Caco-2 (cell line): ENCODE measurements at places on chromosomes 6 and 20.
A peak's percentile ranks its signal among the peaks of the same experiment; 100 is the strongest.

DNA sequence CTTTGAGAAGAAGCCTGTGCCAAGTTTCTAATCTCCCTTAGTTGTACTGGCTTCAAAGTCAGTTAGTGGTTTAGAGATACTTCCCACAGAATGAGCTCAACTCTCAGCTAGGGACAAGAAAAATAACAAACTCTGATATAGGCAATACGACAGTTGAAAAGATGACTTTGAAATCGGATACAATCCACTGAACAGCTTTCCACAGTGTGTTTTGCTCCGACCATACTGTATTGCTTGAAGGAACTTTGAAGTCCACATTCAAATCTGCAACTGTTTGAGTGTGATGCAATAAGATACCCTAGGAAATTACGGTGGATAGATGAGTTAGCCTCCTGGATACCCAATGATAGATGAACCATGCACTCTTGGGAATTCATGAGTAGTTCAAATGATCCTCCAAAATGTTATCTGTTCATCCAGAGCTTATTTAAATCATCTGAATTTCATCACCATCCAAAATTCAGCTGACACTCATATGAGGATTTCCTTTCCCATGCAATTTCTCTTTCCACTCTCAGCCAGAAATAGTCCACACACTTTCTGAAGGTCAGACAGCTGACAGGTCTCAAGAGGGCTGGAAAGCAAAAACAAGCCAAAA lies 443.8 kb downstream of the HAO1 start:
- DNase-seq, result no peak

DNA sequence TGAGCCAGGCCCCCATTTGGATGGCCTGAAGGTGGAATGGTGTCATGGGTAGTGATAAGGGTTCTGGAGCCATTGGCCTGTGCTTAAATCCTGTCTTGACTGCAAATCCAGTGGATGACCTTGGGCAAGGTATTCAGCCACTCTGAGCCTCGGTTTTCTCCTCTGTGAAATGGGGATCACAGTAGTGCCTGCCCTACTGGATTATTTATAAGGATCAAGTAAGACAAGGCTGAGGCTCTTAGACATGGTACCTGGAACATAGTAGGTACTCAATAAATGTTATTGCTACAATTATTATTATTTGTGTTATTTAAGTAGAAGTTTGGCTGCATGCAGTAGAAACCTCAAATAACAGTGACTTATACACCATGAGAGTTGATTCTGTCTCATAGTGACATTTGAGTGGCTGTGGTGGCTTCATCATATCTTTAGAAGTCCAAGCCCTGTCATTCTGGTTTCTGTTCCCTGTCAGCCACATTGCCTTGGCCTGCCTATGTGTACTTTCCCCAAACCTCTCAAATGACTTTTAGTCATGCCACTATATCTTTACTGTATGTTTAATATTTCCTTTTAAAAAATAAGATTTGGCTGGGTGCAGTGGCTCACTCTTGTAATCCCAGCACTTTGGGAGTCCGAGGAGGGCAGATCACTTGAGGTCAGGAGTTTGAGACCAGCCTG lies 37.6 kb upstream of the CHMP4B start:
- DNase-seq, result no peak

DNA sequence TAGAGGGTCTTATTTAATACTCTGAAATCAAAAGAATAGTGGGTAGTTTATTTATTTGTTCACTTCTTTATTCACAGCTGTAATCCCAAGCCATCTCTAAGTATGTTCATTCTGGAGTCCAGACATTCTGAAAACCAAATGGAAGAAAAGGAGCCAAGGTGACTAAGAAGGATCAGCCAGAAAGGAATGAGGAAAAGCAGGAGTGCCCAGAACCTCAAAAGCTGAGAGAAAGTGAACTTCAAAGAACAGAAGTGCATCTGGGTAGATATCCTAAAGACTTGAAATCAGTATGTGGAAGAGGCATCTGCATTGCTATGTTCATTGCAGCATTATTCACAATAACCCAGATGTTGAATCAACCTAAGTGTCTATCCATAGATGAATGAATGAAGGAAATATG lies 94.8 kb downstream of the VIP start:
- no peak for DNase-seq

GRCh38 chr6:130620338-130620781 lies 206.8 kb upstream of the SMLR1 start:
- no peak for DNase-seq

DNA sequence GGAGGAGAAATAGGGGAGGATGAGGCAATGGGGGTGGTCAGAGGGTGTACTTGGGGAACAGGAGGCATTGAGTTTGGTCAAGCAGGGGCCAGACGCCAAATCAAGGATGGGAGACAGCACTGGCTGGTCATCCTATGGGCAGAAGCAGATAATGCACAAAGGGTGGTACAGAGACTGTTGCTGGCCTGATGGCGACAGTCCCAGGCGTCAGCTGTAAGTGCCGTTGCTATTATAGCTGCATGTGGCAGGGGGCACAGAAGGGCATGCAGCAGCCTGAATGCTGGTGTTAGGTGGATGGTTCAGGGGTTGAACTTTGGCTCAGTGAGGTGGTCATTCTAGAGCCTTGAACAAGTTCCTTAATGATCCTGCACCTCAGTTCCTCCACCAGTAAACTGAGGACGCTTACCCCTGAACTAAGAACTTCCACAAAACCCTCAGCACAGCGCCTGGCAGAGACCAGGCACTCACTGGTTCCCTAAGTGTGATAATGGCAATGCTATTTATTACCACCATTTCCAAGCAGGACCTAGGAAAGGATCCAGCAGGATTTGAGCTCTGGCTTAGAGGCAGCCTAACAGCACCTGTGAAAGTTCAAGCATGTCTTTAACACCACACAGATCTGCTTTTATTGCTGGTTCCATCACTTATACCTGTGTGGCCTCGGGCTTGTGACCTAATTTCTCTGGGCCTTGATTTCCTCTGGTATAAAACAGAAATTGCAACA lies 162.7 kb downstream of the INSM1 start:
- no peak for DNase-seq

- DNase-seq, result no peak
These were observed 8.7 kb downstream of the B4GALT5 start for GRCh38 chr20:49704932-49705336.

GRCh38 chr6:53983301-53983700 lies 127.9 kb upstream of the MLIP start:
- no peak for DNase-seq

- DNase-seq, result no peak
These were observed 19.9 kb downstream of the TREM1 start for GRCh38 chr6:41266541-41266940.

DNA sequence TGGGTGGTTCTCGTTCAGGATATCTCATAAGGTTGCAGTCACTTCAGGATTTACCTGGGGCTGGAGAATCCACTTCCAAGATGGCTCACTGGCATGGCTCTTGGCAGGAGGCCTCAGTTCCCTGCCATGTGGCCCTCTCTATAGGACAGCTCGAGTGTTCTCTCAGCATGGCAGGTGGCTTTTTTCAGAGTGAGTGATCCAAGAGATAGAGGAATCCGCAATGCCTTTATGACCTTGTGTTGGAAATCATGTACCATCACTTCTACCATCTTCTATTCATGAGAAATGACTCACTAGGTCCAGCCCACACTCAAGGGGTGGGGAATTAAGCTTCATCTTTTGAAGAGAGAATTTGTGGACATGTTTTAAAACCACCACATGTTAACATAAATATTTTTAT lies 37.8 kb downstream of the PPP1R16B start:
- no peak for DNase-seq

DNA sequence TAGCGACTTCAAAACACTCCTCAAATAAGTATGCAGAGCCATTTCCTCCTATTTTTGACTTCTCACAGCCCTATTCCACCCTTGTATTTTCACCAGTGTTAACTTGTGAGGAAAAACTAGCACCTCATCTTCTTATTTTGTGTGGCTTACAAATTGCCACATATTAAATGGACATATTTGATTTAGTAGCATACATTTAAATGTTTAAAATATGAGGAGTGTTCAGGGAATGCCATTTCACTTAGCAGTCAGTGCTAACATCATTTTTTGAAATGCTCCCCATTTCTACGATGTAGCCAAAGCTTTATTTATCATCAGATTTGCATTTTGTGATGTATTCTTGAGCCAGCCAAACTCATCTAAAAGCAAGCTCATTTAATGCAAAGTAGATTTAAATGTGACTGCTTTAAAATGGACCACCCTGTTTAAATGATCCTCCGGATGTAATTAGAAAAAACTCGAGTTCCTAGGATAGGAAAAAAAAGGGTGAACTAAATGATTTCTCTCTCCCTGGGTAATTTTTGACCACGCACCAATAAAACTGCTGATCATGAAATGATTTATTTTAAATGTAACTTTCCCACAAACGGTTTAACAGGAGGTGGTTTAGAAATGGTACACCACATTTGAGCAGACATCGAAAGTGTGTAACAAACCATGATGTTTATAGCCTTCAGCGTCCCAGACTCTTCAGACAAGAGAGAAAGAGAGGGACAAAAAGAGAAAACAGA lies 172.6 kb downstream of the CD83 start:
- no peak for DNase-seq

DNA sequence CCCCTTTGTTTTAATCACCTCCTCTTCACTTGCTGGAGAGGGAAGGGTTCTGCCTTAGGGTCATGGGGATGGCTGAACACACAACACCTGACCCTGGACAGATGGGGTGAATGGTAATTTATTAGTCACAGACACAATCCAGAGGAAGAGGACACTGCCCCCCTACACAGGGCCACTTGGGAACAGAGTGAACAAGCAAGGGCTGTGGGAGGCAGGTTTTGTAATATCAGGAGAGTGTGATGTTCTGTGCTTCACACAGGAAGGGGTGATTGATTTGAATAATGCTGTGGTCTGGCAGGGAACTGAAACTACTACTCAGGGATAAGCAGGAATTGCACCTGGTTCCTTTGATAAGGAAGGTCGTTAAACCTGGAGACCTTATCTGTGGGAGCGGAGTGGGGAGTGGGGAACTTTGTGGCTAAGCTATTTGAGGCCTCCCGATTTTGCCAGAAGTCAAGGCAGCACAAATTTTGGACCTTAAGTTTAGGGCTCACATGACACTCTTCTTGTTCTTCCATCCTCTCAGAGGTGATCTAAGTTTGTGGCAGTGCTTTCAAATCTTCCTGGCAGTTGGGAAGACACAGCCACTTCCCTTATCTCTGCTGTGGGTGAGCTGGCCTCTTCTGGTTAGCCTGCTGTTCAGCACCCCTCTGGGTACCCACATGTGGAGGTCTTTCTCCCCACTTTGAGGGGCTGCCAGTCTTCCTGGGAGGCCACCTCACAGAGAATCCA lies 77.8 kb downstream of the CD164 start:
- no peak for DNase-seq

DNA sequence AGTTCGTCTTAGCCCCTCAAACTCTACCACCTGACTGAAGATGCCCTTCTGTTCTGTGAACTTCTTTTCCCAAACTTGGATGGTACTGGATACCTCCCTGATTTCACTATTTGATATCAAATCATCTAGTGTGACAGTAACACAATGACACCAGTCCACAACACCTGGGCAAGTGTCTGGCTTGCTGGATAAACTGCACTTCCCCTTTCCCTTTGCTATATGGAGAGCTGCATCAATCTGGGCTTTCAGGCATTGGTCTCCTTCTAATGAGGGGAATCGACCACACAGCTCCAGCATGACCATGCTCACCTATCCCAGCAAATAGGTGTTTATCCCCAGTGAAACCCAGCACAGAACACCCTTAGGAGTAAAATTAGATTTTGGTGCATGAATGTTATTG lies 3.1 kb downstream of the F13A1 start:
- DNase-seq, result no peak

- peak; percentile 68 for DNase-seq
These were observed 162.7 kb downstream of the RALGAPA2 start for GRCh38 chr20:20549704-20550103.

GRCh38 chr20:49276161-49276960 lies 1.5 kb downstream of the ZNFX1 start:
- peak; percentile 16 for DNase-seq

DNA sequence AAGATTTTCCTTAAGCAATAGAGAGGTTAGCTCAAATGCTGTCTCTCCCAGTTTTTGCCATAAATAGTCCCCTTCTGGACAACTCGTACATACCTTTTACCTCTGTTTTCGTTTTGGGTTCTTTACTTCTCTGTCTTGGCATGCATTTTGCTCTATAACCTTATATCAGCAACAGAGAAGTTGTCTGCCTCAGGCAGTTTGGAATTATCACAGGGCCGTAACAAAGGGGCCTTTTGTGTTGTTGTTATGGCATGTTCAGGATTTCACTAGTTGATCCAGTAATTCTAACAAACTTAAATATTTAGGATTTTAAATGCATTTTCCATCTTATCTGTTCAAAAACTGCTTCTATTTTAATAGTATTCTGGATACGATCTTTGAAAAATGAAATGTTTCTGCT lies 259.8 kb downstream of the CD109 start:
- no peak for DNase-seq

DNA sequence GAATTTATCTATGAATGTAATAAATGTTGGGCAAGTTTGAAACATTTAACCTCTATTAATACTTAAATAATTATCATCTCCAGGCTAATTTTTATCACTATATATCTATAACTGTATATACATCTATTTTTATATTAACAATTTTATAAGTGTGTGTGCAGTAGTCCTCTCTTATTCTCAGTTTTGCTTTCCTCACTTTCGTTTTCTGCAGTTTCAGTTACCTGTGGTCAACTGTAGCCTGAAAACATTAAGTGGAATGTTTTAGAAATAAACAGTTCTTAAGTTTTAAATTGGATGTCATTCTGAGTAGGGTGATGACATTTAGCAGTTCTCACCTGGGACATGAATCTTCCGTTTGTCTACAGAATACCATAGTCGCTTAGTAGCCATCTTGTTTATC lies 379.4 kb upstream of the MAN1A1 start:
- no peak for DNase-seq

- DNase-seq, result no peak
These were observed 314.5 kb downstream of the COL12A1 start for GRCh38 chr6:74891349-74891831.

GRCh38 chr20:363319-364078 lies 16.6 kb downstream of the NRSN2 start:
- no peak for DNase-seq

DNA sequence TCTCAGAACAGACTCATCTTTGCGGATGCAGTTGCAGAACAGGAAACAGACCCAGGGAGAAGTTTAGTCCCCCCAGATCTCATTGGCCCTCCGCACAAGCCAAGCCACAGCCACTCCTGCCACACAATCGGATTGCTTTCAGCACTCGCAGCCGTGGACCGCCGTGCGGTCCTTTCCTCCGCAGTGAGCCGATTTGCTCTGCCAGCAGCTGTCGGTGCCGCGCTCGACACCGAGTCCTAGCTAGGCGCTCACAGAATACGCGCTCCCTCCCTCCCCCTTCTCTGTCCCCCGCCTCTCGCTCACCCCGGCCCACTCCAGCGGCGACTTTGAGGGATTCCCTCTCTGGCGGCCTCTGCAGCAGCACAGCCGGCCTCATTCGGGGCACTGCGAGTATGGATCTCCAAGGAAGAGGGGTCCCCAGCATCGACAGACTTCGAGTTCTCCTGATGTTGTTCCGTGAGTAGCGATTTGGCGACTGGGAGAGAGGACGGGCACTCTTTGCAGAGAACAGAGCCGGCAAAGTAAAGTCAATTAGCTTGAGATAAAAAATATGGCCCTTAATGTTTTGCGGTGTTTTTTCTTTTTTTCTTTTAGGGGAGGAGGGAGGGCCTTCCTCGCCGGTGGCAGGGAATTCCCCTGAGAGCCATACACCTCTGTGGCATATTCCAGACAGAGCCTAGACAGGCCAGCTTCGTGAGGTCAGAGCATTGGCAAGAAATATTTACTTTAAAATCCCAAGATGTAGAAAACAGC lies at the start of gene LAMP5:
LAMP5 (plus strand) TSS at position 130 of the 753 bp plus-strand sequence; CDS start at position 393, 263 bp downstream.
- no peak for DNase-seq

- DNase-seq, result peak; percentile 35
These were observed at the start of gene HLA-DRA for GRCh38 chr6:32439602-32440214. TSS of gene HLA-DRA (plus strand) at chr6:32439887. CDS start at chr6:32439951, 64 bp downstream.
